ENCODE measurements at places on chromosomes 3 and 15.
A peak's percentile ranks its signal among the peaks of the same experiment; 100 is the strongest.

DNA sequence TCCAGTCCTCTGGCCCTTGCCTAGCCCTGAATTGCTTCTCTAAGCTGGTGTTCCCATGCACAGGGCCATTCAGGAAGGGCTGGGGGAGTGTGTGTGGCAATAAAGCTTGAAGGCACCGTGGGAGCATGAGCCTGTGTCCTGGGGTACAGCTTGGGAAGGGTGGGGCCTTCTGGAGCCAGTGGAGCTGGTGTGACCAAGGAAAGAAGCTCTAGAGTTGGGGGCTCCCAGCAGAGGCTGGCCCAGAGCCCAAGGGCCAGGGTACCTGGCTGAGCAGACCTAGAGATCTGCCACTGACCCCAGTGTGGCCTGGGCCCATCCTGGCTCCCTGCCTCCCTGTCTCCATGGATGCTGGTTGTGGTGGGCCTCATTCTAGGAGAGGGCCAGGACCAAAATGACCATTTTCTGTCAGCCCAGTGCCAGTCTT lies 8.1 kb downstream of the ABTB1 start:
- no peak for DNase-seq

DNA sequence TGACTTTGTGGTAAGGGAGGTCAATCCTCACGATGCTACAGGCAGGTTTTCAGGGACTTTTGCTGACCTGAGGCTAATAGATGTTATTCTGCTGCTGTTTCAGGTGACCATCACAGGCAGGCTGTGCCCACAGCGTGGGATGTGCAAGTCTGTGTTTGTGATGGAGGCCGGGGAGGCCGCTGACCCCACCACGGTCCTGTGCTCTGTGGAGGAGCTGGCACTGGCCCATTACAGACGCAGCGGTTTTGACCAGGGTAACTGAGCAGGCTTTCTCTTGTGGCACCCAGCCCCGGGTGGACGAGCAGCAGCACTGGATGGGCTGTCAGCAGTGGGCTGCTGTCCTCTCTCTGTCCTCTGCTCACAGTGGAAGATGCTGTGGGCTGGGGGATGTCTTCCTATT lies 22.0 kb downstream of the FAN1 start:
- DNase-seq, result no peak

GRCh38 chr3:152350139-152350538 lies 81.4 kb downstream of the MBNL1 start:
- DNase-seq, result no peak

GRCh38 chr3:5302661-5303060 lies 115.2 kb downstream of the EDEM1 start:
- no peak for DNase-seq

DNA sequence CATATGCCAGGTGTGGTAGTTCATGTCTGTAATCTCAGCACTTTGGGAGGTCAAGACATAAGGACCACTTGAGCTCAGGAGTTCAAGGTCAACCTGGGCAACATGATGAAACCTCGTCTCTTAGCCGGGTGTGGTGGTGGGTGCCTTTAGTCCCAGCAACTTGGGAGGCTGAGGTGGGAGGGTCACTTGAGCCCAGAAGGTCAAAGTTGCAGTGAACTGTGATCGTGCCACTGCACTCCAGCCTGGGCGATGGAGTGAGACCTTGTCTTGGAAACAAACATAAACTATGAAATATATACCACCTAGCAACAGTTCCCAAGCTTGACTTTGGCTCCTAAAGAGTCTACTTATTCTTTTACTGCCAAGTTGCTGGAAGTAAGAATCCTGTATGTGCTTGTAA lies 30.9 kb downstream of the UBE3A start:
- DNase-seq, result no peak

DNA sequence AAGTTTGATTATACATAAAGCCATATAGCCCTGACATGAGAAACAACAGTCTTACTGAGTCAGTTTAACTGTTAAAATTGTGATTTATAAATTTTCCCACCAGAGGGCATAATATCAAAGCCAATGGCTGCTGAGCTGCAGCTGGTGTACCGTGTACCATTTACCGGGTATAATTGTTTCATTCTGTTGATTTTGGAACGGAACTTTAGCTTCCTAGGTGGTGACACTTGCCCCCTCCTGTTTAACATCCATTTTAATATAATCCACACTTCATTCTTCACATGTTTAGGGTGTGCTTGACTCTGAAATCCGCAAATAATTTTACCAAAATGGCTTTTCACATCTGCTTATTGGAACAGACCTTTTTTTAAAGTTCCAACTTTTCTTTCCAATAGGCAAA lies 72.8 kb downstream of the SLC9A9 start:
- peak; percentile 27 for DNase-seq

GRCh38 chr3:196654006-196654734 lies 14.7 kb downstream of the NRROS start:
- no peak for DNase-seq

GRCh38 chr15:68687136-68687735 lies 108.4 kb downstream of the CORO2B start:
- DNase-seq, result no peak

GRCh38 chr3:112132975-112133448 lies at the start of gene GCSAM:
TSS of gene GCSAM (minus strand) at chr3:112133248. CDS start at chr3:112133120, 128 bp downstream.
- DNase-seq, result no peak

DNA sequence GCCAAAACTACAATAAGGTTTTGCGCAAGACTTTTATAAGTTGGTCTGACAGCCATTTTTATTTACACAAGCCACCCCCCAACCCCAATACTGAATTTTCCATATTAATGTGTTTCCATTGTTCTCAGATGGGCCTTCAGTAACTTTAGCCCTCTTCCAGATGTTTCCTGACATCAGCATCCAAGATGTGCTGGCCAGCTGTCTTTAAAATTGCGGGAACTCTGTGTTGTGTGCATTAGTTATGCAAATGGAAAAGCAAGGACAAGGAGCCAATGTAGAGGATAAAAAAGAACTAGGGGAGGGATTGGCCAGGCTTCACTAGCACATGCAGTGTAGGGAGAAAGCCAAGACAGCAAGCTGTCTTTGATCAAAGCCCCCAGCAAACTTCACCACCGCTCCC lies 45.4 kb downstream of the COMMD2 start:
- no peak for DNase-seq

DNA sequence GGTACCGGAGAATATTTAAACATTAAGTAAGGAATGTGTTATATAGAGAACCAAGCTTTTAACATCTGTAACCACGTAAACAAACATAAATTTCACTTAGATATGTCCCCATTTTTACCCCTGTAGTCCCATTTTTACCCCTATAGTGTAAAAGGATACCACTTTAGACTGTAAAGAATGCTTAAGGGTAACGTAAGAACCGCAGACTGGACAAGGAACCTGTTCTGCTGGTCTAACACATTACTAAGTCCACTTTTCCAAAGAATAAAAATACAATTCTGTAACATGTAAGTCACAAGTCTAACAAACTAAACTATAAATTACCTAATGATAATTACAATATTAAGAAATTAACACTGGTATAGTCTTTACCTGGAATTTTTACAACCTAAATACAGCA lies 2.9 kb downstream of the SLC12A6 start:
- DNase-seq, result no peak

GRCh38 chr3:137347817-137348368 lies 390.1 kb downstream of the IL20RB start:
- DNase-seq, result no peak

- no peak for DNase-seq
Measured at GRCh38 chr3:16448639-16449070, 64.8 kb downstream of the RFTN1 start.

GRCh38 chr3:187593451-187593850 lies 76.7 kb downstream of the SST start:
- no peak for DNase-seq

GRCh38 chr3:141360888-141361598 lies 7.3 kb upstream of the ZBTB38 start:
- DNase-seq, result peak; percentile 30

DNA sequence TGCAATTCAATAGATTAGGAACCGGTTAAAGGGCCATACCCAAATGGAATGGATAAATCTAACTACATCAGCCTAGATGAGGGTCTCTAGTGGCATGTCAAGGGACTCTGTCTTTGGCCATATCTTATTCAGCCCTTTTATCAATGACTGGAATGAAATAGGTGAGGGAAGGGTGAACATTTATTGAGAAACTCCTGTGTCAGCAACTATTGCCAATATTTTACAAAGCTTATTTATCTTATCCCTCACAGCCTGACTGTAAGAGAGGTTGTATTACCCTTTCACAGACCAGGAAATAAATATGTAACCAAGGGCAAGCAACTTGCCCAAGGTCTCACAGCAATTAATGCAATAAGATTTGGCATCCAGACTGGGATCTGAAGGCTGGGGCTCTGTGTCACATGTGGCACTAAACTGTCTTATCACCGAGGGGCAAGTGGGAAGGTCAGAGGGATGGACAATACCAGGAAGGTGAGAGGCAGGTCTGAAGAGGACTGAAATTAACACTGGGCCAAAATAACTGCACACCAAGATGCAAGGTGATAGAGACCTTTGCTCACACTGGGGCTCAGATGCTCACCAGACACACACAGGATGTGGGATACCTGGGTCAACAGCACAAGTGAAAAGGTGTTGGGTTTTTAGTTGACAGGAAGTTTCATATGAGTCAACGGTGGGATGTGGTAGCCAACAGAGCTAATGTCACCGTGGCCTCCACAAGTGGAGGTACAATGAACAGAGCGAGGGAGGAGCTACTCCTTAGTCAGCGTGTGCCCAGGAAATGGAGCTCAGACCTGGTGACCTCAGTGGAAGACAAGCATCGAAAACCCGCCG lies 261.3 kb downstream of the RPLP1 start:
- no peak for DNase-seq

DNA sequence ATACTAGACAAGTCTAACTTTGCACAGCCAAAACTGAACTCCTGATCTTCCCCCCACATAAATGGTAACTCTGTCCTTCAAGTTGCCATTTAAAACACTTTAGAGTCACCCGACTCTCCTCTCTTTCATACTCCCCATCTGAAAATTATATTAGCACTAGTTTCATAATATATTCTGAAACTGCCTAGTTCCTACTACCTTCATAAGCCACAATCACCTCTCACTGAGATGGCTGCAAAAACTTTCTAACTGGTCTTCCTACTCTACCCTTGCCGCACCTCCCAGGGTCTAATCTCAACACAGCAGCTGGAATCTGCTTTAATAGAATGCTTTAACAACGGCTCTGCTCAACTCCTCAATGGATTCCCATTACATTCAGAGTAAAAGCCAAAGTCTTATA lies 55.0 kb downstream of the GLB1 start:
- no peak for DNase-seq
